Ovary (tissue), 10 donors: ENCODE measurements at places on chromosomes 7 and 10. TPM values are rescaled to one million over a fixed set of nuclear protein-coding genes. Genes with fewer than 3 reads are reported as not detected.
A peak's percentile ranks its signal among the peaks of the same experiment; 100 is the strongest.

DNA sequence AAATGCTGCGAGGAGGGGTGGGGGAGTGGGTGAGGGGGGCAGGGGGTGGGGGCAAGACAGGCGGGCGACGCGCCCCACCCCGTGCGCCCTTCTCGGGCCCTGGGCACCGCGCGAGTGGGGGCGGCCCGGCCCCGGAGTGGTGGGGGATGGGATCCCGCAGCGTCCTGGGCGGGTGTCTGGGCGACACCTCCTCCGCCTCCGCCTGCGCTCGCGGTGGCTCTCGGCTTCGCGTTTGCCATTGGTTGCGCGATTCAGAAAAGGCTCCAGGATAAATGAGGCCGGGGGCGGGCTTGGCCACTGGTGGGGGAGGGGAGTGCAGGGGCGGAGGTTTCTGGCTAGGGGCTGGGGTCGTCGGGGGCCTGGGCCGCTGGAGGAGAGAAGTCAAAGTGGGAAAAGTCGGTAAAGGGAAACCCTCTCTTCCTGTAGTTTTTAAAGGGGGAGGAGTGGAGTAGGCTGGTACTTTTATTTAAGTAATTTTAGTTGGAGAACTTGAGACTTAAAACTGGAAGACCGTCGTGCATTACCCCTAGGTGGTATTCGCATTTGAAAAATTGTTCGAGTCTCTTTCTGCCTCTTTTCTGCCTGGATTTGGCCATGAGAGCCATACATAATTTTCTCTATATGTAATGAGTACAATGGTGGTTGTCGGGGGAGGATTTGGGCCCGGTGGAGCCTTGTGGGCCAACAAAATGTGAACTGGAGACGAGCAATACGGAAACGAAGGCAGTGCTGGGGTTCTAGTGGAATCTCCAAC, 992 bp upstream of the IGF2BP3 start:
- H3K27me3 ChIP-seq, result peaks cover 20% of the 10 kb centered on the region
- no peak overlapping the region for H3K4me3 ChIP-seq
- H3K27ac ChIP-seq, result no peak overlapping the region
- H3K36me3 ChIP-seq, result no peaks in the 10 kb centered on the region

- no peak overlapping the region for H3K27ac ChIP-seq
- no peaks in the 10 kb centered on the region for H3K27me3 ChIP-seq
- H3K36me3 ChIP-seq, result no peaks in the 10 kb centered on the region
- H3K4me3 ChIP-seq, result no peak overlapping the region
These were observed 106.2 kb upstream of the GLCCI1 start for GRCh38 chr7:7862393-7862792.

DNA sequence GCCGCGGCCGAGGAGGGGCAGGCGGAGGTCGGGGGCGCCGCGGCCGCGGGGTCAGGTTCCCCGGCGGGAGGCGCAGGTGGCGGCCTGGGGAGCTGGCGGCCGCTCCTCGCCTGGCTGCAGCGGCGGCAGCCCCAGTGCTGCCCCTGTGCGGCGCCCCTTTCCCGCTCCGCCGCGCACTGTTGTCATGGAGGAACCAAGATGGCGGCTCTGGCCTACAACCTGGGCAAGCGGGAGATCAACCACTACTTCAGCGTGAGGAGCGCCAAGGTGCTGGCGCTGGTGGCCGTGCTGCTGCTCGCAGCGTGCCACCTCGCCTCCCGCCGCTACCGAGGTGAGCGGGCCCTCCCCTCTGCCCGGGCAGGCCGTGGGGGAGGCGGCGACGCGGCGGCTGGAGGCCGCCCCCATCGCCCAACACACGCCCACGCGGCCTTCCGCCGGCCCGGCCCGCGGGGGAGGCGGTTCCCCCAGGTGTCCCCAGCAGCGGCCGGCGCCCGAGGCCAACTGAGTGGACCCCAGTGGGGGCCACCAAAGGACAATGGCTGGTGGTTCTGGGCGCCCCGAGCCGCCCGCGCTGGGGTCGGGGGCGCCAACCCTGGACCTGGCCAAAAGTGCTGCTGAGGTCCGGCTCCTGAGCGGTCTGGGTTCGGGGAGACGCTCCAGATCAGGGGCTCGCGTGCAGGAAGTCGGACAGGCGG, 425 bp downstream of the CASD1 start:
- peaks cover 5% of the 10 kb centered on the region for H3K4me1 ChIP-seq
- DNase-seq, result peak; percentile 78
- H3K36me3 ChIP-seq, result no peaks in the 10 kb centered on the region
- H3K4me3 ChIP-seq, result peak overlapping the region; percentile 50

GRCh38 chr10:87660484-87661133, 931 bp downstream of the PAPSS2 start:
- H3K36me3 ChIP-seq, result no peaks in the 10 kb centered on the region
- H3K4me1 ChIP-seq, result peaks cover 9% of the 10 kb centered on the region
- peak overlapping the region; percentile 84 for H3K4me3 ChIP-seq
- H3K27ac ChIP-seq, result peak overlapping the region; percentile 87

DNA sequence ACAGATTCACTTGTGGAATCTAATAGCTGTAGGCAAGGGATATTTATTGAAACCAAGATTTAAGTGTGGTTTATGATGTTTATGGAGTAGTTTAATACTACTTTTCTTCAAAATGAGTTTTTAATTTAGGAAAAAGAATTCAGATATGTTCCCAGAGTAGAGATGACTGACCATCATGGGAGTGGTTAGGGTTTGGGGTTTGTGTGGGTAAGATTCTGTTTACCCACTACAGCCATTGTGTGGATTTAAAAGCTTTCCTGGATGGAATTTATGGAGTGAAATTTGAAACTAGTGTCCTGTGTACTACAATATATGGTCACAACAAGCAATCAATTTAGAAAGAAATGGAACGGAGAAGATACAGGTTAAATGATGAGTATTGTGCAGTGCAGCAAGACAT, 453.5 kb downstream of the AUTS2 start:
- H3K36me3 ChIP-seq, result no peaks in the 10 kb centered on the region
- no peaks in the 10 kb centered on the region for H3K4me1 ChIP-seq
- H3K4me3 ChIP-seq, result no peak overlapping the region
- no peak for DNase-seq

- no peak overlapping the region for H3K4me3 ChIP-seq
- H3K4me1 ChIP-seq, result no peaks in the 10 kb centered on the region
- H3K36me3 ChIP-seq, result no peaks in the 10 kb centered on the region
- H3K27ac ChIP-seq, result no peak overlapping the region
- no peaks in the 10 kb centered on the region for H3K27me3 ChIP-seq
These were observed 400.0 kb upstream of the AUTS2 start for GRCh38 chr7:69198250-69198649.

DNA sequence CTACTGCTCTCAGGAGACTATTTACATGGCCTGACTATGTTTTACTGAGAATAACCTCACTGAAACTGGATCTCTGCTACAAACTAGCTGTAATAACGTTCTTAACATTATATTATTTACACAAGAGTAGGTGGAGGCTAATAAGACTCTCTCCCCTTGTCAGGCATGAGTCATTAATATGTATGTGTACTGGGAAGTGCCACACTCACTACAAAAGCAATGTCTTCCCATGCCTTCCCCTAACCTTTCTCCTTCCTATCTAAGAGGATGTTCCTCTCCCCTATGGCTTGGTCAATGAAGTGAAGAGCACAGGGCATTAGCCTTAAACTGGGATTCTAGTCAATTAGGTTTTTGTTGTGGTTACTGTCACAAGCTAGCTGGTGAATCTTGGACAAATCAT, 147.9 kb downstream of the DGKB start:
- no peaks in the 10 kb centered on the region for H3K36me3 ChIP-seq
- no peak overlapping the region for H3K4me3 ChIP-seq
- no peak overlapping the region for H3K27ac ChIP-seq
- no peaks in the 10 kb centered on the region for H3K27me3 ChIP-seq
- no peak for DNase-seq

GRCh38 chr7:84195295-84196060, 889 bp upstream of the SEMA3A start:
- no peaks in the 10 kb centered on the region for H3K4me1 ChIP-seq
- H3K36me3 ChIP-seq, result no peaks in the 10 kb centered on the region
- no peak overlapping the region for H3K27ac ChIP-seq

- no peaks in the 10 kb centered on the region for H3K36me3 ChIP-seq
- H3K27ac ChIP-seq, result no peak overlapping the region
- H3K4me3 ChIP-seq, result no peak overlapping the region
- DNase-seq, result no peak
These were observed 167.0 kb upstream of the TCERG1L start for GRCh38 chr10:131478377-131478989.

DNA sequence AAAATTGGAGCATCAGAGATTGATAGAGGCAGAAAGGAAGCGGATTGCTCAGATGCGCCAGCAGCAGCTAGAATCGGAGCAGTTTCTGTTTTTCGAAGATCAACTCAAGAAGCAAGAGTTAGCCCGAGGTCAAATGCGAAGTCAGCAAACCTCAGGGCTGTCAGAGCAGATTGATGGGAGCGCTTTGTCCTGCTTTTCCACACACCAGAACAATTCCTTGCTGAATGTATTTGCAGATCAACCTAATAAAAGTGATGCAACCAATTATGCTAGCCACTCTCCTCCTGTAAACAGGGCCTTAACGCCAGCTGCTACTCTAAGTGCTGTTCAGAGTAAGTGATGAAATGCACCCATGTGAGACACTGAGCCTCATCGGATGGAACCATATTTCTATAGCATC, 33.1 kb downstream of the STAMBPL1 start:
- no peak overlapping the region for H3K4me3 ChIP-seq
- DNase-seq, result no peak
- no peak overlapping the region for H3K27ac ChIP-seq

GRCh38 chr7:41880107-41880506, 177.2 kb upstream of the INHBA start:
- H3K27ac ChIP-seq, result no peak overlapping the region
- DNase-seq, result no peak
- H3K27me3 ChIP-seq, result no peaks in the 10 kb centered on the region
- H3K4me3 ChIP-seq, result no peak overlapping the region

DNA sequence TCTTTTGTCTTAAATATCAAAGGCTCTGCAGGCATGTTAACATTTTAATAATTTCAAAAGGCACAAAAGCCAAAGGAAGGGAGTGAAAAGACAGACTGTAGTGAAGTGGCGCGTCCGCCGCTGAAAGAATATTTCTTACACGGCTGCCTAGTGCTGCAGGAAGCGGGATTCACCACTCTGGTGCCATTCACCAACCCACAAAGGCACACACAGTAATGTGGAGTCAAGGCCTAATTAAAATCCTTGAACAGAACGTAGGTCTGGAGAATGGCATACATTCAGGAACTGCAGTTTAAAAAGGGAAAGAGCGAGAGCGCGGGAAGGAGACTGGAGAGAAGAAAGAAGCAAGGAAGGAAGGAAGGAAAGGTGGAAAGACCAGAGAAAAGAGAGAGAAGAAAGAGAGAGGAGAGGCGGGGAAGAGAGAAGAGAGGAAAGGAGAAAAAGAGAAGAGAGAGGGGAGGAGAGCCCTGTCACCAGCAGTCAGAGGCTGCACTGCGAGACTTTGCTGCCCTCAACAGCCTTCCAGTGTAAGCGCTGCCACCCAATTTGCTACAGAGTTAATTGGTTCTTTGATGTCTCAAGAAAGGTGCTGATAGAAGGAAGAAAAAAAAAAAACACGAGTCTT, 554.0 kb downstream of the MDFIC start:
- H3K4me1 ChIP-seq, result no peaks in the 10 kb centered on the region
- no peak overlapping the region for H3K4me3 ChIP-seq
- no peaks in the 10 kb centered on the region for H3K27me3 ChIP-seq
- DNase-seq, result no peak

DNA sequence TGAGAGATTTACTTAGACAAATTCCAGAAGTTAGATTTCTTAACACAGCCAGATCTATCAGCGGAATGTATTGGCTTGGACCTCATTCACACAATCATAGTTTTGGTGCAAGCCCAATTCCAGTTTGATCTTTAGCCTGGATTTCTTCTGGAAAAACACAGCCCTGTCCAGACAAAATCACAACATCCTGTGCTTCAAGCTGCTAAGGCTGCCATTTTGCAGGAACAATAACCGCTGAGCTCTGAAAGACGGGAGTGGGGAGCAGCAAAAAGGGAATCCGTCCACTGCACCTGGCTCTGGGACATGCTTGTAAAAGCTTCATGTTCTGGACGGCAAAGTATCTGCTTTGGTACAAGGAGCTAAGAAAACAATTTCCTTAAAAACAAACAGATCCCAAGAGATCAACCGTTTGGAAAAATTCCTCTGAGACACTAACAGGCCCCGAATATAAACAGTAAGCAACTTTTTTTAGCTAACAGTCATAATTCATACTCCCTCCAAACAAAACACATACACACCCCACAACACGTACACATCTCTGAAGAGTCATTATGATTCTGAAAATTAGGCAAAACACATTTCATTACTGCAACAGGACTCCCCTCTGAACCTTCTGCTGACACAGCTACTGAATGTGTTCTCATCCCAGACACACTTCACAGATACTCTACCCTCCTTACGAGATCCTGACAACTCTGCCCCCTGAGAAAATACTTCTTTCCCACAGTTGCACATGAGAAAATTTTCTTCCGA, 32.4 kb downstream of the ITIH5 start:
- no peak overlapping the region for H3K4me3 ChIP-seq
- no peak overlapping the region for H3K27ac ChIP-seq
- no peaks in the 10 kb centered on the region for H3K27me3 ChIP-seq
- H3K4me1 ChIP-seq, result peaks cover 3% of the 10 kb centered on the region

DNA sequence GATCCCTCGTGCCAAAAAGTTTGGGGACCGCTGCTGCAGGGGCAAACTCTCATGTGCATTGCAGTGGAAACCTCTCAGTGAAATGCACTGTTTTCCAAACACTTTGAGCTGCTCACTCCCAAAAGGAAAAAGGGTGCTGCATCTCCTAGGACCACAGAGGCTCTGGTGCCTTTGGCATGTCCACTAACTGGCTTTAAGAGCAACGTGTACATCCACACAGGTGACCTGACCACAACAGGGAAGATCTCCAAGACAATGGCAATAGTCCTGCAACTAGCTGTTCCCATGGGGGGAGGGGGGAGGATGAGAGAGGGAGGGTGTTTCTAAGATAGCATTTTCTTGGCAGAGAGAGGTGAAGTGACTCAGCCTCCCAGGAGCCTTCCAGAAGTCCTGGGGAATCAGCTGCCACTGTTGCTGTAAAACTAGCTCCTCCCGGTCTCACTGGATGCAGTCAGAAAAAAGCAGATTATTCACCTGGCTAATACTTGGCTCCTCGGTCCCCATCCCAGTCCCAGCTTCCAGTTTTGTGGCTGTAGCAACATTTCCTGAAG, 181.7 kb downstream of the HECW1 start:
- no peaks in the 10 kb centered on the region for H3K27me3 ChIP-seq
- no peak for DNase-seq
- peaks cover 3% of the 10 kb centered on the region for H3K4me1 ChIP-seq
- no peak overlapping the region for H3K4me3 ChIP-seq

DNA sequence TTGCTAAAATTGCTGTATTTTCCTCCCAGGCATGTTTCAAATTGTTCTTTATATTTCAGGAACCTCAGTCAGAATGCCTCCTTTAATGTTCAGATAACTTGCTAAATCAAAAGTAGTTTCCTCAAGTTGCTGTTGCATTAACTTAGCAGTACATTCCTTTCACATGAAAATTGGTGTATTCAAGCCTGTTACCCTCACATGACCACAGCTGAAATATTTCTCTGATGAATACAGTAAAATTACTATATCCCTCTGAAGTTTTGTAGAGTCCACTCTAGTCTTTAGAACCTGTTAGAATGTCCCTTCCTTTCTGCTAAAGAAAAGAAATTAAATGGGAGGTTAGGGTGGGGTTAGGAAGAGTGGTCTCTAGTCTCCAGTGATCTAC, 24.5 kb upstream of the C1GALT1 start:
- H3K4me3 ChIP-seq, result no peak overlapping the region
- H3K36me3 ChIP-seq, result no peaks in the 10 kb centered on the region
- no peaks in the 10 kb centered on the region for H3K27me3 ChIP-seq
- DNase-seq, result no peak
- H3K4me1 ChIP-seq, result no peaks in the 10 kb centered on the region

ACTL6B gene
- total RNA-seq, result not detected

VSTM4 gene
- total RNA-seq, result 42.9 TPM

SLC26A5 gene
- total RNA-seq, result not detected

AEBP1 gene
- 137 TPM for total RNA-seq

CHRM2 gene
- total RNA-seq, result 0.38 TPM

TMEM236 gene
- 0.48 TPM for total RNA-seq

NME8 gene
- not detected for total RNA-seq

STK31 gene
- total RNA-seq, result 0.50 TPM
